ENCODE measurements at places on chromosomes 5 and 9. TPM values are rescaled to one million over a fixed set of nuclear protein-coding genes. Genes with fewer than 3 reads are reported as not detected.

The SPATA31D4 gene
- total RNA-seq = not detected

The BSPRY gene
- total RNA-seq = not detected

The ADGRV1 gene
- 0.11 TPM for total RNA-seq

The SEMA4D gene
- total RNA-seq = 1.9 TPM

The FCN1 gene
- not detected for total RNA-seq

The SLC22A4 gene
- 7.7 TPM for total RNA-seq

The MSX2 gene
- not detected for total RNA-seq

The FCHO2 gene
- total RNA-seq = 37.9 TPM

The ZER1 gene
- 16.6 TPM for total RNA-seq

The GARIN3 gene
- not detected for total RNA-seq

The WDR70 gene
- 25.1 TPM for total RNA-seq

The WWC1 gene
- total RNA-seq = under 0.01 TPM

The PCDHAC2 gene
- total RNA-seq = 0.17 TPM

The FAXDC2 gene
- total RNA-seq = 15.5 TPM

The PCDHB6 gene
- 0.11 TPM for total RNA-seq

The SNCB gene
- 0.43 TPM for total RNA-seq

The SPINK6 gene
- total RNA-seq = not detected

The EIF4E1B gene
- not detected for total RNA-seq

The LHX3 gene
- total RNA-seq = not detected

The SOHLH1 gene
- total RNA-seq = not detected

The PCBD2 gene
- total RNA-seq = 4.6 TPM

The PTPN3 gene
- total RNA-seq = 2.6 TPM

The IFNK gene
- not detected for total RNA-seq

The ENTREP1 gene
- 7.6 TPM for total RNA-seq

The ANXA6 gene
- 15.8 TPM for total RNA-seq

The LCN10 gene
- total RNA-seq = not detected

The SPATA31A3 gene
- total RNA-seq = not detected

The TEX48 gene
- total RNA-seq = not detected

The NTNG2 gene
- total RNA-seq = 0.60 TPM

The FAM151B gene
- total RNA-seq = 2.6 TPM

The TLX3 gene
- not detected for total RNA-seq

The RAB3C gene
- 0.09 TPM for total RNA-seq

The TTF1 gene
- total RNA-seq = 10.3 TPM

The RBM18 gene
- 7.6 TPM for total RNA-seq

The SREK1 gene
- 70.8 TPM for total RNA-seq

The MIER3 gene
- 18.7 TPM for total RNA-seq

The SV2C gene
- total RNA-seq = under 0.01 TPM

The CD274 gene
- 3.7 TPM for total RNA-seq
